ENCODE measurements at places on chromosomes 11 and 22.
A peak's percentile ranks its signal among the peaks of the same experiment; 100 is the strongest.

DNA sequence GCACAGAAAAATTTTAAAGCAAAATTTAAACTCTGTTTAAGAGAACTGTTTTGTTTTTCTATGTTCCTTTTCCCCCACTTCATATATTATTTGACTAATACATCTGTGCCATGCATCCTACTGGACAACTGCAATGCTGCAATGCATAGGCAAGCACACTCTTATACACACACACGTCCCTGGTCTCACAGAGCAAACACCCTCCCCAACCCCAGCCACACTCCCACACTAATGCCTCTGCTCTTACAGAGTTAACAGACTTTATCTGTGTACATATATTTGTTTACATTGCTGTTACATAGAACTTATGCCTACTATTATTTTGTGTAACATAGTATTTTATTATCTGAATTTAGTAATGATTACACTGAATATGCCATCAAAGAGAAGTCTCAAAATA lies 25.5 kb upstream of the CTSC start:
- DNase-seq: no peak

DNA sequence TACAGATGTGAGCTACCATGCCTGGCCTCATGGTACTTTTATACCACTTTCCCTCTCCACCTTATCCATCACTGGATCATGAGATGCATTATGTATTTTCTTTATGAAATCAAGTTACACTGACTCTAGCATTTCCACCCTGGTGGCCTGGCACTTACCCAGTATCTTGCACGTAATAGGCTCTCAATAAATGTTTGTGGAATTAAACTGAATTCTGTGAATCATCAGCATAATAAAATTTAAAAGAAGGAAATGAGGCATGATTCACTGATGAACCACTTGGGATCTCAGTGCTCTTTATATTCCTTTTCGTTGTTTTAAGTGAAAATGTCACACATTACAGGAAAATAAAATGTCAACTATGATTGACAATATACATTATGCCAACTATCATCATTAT lies 25.1 kb downstream of the ADM start:
- DNase-seq: no peak

DNA sequence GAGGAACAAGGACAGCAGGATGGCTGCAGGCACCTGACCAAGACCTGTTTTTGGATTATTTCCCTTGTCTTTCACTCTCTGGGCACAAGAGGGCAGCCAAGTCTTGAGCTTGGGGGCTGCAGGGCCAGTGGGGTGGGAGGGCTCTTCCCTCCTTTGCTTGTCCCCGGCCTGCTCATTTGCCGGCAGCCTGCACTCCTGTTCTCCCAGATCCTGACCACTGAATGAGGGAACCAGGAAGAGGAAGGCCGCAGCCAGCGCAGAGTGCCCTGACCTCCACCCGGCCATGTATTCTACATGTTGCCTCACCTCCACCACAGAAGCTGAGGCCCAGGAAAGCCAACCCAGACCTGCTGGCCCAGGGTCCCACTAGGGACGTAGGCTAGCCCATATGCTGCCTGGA lies 15.5 kb upstream of the NNMT start:
- DNase-seq: peak; percentile 12

GRCh38 chr22:40030026-40030757 lies 35.4 kb downstream of the FAM83F start:
- no peak for DNase-seq

DNA sequence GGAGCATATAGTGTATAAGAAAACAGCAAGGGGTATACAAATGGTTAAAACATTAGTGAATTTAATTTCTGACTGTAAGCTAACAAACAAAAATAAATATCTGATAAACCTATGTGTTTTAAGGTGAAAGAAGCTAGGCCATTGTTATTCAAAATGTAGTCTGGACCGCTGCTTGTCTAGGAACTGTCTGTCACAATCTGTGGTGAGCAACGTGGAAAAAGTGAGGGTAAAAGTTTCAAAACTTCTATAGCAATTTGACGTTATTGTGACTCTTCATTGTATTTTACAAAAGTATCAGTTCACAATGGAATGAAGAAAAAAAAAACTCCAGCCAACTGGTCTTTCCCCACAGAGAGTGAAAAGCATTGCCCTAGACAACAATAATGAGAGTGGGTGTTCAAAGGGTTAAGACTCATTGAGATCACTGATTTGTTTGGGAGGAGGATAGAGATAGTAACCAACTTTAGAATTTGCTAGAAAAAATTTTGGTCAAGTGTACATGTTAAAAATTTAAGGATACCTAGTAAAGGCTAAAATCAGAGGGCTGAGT lies 79.1 kb downstream of the UVRAG start:
- DNase-seq: no peak

DNA sequence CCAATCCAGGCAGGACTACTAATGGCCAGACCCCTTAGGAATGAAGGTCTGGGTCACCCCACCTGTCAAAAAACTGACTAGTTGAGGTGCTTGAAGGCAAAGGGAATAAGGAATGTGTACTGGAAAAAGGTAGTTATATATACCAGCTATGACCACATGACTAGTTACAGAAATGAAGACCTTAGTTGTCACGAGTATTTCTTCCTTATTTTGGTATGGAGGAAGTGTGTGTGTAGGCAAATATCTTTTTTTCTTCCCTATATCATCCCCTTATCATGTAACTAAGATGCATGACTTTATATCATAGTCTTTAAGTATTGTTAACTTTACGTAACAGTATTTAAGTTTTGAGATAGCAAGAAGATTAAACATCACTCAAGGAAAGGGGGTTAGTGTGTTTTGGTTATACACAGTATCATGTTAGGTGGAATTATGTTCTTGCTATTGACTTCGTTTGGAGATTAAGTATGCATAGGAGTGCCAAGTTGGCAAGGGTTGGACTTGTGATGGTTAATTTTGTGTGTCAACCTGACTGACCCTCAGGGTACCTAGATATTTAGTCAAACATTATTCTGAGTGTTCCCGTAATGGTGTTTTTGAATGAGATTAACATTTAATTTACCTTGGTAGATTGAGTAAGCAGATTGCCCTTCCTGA lies 38.2 kb upstream of the NARS2 start:
- no peak for DNase-seq

Data from NCI-H1694 (cell line).